Lung (tissue), 17 donors: ENCODE measurements at places on chromosomes 2 and 18. TPM values are rescaled to one million over a fixed set of nuclear protein-coding genes. Genes with fewer than 3 reads are reported as not detected.

DNA sequence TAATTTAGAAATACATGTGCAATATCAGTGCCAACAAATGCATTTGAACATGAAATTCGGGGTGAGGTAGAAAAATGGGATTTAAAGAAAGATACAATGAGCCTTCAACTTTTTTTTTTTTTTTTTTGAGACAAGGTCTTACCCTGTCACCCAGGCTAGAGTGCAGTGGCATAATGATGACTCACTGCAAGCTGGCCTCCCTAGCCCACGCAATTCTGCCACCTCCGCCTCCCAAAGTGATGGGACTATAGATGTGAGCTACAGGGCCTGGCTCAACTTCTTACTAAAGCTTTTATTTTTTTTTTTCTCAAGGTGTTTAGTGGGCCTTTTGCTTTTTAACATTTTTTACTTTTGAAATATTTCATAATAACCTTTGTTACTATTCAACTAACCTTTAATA, 365.6 kb downstream of the LRRTM4 start:
- DNase-seq = no peak

DNA sequence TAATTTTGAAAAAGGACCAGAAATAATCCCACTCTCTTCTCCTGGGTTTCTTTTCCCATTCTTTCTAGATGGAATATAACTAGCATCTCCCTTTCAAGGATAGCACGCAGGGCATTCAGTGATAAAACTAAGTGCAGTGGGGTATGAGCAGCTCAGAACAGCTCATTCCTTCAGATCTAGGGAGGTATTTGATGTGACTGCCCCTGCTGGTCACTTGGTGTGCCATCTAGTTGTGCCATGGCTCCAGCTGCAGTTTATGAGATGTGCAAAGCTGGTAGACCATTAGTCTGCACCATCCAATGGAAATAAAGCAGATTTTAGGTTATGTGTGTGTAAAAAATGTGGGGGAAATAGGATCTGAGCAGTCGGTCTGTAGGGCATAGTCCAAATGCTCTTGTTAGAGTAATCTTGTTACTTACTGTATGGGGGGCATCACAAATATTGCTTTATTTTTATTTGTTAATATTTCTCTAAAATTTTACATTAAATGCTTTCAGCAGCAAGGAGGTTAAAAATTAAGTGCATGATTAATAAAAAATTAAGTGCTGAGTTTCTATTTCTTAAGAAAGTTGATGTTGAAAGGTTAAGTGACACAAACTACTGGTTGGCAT, 38.9 kb downstream of the CTAGE1 start:
- DNase-seq = peak; percentile 29

DNA sequence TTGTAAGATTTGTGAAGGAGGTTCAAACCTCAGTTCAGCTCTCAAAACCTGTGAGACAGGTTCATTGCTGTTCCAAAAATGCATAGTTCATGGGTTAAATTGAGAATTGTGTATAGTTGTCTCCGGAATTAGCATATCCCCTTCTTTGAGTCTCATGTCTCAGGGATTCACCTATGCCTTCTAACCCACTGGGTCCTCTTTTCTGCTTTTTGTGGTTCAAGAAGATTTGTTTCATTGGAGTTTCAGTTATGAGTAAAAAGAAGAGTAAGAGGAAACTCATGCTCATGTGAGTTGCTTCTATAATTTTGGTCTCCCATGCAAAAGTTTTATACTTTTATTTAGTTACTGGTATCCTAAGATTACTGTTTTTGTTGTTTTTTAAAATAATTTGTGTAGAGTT, 1219.8 kb upstream of the ZEB2 start:
- DNase-seq = no peak

- no peak for DNase-seq
Observed at GRCh38 chr2:235171550-235172031, 219.8 kb downstream of the SH3BP4 start.

- DNase-seq = peak; percentile 63
Observed at GRCh38 chr2:24926602-24927252, 6.7 kb upstream of the ADCY3 start.

The BMP10 gene
- not detected for polyA plus RNA-seq

The PMAIP1 gene
- 4.4 TPM for polyA plus RNA-seq

The HMSD gene
- 0.93 TPM for polyA plus RNA-seq

The CLIP4 gene
- polyA plus RNA-seq = 17.4 TPM
